ENCODE measurements at places on chromosomes 11 and 22. TPM values are rescaled to one million over a fixed set of nuclear protein-coding genes. Genes with fewer than 3 reads are reported as not detected.

DNA sequence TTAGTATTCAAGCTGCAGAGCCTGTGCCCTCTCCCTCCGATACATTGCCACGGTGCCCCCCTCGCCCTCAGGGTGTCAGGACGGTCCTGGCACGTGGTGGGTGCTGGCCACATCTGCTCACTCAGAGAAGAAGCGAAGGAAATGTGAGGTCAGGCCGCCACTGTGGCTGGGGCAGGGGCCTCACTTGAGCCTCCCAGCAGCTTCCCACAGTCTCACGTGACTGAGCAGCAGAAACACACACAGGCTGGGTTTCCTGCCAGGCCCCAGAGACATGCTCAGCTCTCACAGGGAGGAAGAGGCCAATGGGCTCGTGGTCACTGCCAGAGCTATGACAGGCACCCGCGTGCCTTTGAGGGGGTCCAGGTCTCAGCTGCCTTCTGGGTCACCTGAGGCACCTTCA lies 37.9 kb upstream of the PRR5 start:
- H3K27ac ChIP-seq: no peak overlapping the region
- no peaks in the 10 kb centered on the region for H3K36me3 ChIP-seq
- DNase-seq: no peak
- H3K4me1 ChIP-seq: peaks cover 2% of the 10 kb centered on the region
- H3K4me3 ChIP-seq: no peak overlapping the region

GRCh38 chr11:73126804-73127480 lies 15.2 kb downstream of the FCHSD2 start:
- peaks cover 13% of the 10 kb centered on the region for H3K4me1 ChIP-seq
- no peaks in the 10 kb centered on the region for H3K27me3 ChIP-seq
- H3K36me3 ChIP-seq: peaks cover 2% of the 10 kb centered on the region

DNA sequence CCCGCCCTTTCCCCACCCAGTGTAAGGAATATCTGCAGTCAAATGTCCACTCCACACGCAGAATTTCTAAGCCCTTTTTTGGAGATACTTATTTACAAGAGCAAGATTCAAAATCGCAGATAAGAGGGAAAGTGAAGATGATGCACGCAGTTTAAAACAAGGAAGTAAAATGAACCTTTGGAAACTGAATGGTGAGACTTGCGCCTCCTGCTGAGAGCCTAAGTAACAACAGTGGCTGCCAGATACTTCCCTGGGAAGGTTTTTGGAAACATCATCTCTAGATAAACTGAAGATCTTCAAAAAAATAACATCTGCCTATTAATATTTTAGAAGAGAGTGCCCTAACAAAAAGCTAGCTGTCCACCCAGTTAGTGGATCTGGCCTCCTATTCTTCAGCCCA lies 963.1 kb upstream of the FAT3 start:
- no peak for DNase-seq
- H3K4me1 ChIP-seq: no peaks in the 10 kb centered on the region
- H3K36me3 ChIP-seq: no peaks in the 10 kb centered on the region
- no peak overlapping the region for H3K4me3 ChIP-seq
- no peaks in the 10 kb centered on the region for H3K27me3 ChIP-seq

GRCh38 chr22:40560551-40560950 lies 76.0 kb downstream of the MRTFA start:
- DNase-seq: no peak
- H3K36me3 ChIP-seq: no peaks in the 10 kb centered on the region
- no peak overlapping the region for H3K4me3 ChIP-seq
- no peaks in the 10 kb centered on the region for H3K4me1 ChIP-seq

DNA sequence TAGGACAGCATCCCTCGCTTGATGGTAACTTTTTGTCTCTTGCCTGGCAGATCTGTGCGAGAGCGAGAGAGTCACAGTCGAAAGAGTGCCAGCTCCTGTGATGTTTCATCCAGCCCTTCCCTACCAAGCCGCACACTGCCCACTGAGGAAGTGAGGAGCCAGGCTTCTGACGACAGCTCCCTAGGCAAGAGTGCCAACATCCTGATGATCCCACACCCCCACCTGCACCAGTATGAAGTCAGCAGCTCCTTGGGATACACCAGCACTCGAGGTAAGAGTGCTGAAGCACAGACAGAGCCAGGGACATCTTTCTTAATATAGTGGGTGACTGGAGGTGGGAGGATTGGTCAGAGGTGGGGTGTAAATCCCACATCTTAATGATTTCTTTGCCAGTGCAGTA lies 61.1 kb downstream of the DEPDC5 start:
- no peak for DNase-seq
- no peak overlapping the region for H3K4me3 ChIP-seq
- no peak overlapping the region for H3K27ac ChIP-seq
- peaks cover 72% of the 10 kb centered on the region for H3K36me3 ChIP-seq
- no peaks in the 10 kb centered on the region for H3K27me3 ChIP-seq
- no peaks in the 10 kb centered on the region for H3K4me1 ChIP-seq

DNA sequence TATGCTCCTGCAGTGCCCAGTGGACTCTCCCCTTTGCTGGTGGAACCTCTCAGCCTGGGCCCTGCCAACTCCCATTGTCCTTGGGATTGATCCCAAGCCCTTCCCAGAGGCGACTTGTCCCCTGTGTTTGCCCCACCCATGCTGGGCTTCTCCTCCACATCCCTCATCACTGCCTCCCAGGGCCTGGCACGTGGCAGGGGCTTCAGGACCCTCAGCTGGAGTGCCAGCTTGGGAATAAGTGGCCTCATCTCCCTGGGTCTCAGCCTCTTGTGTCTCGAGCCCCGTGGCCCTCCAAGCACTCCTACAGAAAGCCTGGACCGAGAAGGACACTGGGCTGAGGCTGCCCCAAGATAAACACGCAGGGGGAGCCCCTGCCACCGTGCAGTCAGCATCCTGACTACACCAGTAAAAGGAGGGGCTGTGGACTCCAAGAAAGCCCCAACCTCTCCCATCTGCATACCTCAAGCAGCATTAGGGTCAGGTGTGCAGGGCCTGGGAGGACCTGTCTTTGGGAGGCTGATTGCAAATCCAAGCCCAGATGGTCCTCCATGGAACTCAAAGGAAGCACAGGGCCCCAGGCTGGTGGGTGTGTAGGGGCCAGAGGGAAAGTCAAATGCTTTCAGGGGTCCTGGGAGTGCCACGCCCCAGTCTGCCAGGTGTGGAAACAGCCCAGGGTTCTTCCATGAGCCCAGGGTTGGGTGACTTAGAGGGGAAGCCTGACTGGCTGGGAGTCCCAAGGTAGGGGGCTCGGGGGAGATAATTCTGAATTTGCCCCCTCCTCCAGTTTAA lies 9.5 kb upstream of the GNAZ start:
- no peak for DNase-seq
- no peak overlapping the region for H3K4me3 ChIP-seq
- no peaks in the 10 kb centered on the region for H3K4me1 ChIP-seq
- H3K27ac ChIP-seq: no peak overlapping the region
- H3K36me3 ChIP-seq: no peaks in the 10 kb centered on the region

DNA sequence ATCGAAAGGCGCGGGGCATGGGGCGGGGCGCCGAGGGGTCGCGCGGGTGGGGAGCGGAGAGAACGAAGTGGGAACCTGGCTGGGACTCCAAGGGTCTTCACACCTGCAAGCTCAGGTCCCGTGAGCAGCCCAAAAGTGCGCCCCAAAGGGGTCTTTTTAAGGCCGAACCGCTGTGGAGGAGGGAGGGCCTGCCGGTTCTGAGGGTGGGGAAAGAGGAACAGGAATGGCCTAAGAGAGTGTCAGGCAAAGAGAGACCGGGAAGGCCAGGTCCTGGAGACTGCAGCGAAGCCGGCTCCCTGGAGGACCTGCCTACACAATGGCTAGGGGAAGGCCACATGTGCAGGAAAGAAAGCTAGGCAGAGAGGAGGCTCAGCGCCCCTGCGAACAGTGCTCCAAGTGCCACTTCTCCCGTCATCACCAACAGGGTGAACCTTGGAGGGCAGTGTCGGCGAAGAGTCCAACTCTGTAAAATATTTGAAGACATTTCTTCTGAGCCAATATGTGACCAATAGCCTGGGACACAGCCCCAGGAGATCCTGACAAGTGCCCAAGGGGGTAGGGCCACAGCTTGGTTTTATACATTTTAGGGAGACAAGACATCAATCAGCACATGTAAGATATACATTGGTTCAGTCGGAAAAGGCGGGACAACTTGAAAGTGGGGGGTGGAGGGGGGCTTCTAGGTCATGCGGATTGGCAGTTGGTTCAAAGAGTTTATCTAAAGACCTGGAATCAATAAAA lies 710 bp upstream of the DGCR2 start:
- no peaks in the 10 kb centered on the region for H3K27me3 ChIP-seq
- no peak for DNase-seq
- no peaks in the 10 kb centered on the region for H3K36me3 ChIP-seq
- peak overlapping the region; percentile 89 for H3K4me3 ChIP-seq
- H3K27ac ChIP-seq: peak overlapping the region; percentile 82
- H3K4me1 ChIP-seq: peaks cover 43% of the 10 kb centered on the region

DNA sequence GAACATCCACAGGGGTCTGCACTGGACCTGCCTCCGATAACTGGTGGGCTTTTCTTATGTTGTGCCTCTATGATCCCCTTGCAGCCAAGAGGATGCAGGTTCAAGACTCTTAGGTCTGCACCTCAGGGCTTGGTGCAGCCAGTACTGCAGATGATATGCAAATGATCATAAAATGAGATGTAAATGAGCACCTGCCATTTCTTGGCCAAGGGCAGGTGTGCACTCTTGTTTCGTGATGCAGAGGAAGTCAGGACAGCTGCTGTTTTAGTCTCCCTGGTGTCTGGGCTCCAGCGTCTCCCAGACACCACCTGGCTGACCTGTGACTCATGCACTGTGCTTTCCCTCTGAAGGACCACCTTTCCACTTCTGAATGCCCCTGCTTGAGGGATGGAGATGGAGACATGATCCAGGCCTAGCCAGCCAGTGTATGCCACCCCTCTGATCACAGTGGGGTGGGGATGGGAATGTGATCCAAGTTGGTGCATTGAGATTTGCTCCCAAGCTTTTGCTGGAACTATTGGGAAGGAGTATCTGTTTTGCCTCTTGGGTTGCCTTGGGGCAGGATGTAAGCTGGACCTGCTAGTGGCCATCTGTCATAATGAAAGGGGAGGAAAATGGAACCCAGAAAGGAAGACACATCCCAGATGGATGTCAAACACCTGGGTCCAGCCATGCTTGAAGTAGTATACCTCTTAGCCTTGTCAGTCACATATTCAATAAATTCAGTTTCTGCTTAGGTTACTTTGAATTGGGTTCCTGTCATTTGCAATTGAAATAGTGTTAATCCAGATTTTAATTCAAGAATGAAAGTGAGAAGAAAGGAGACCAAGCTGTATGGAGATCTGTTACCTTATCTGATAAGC lies 3.3 kb upstream of the KCNJ11 start:
- no peak overlapping the region for H3K4me3 ChIP-seq
- no peak overlapping the region for H3K27ac ChIP-seq
- no peaks in the 10 kb centered on the region for H3K27me3 ChIP-seq
- DNase-seq: no peak
- H3K4me1 ChIP-seq: no peaks in the 10 kb centered on the region

DNA sequence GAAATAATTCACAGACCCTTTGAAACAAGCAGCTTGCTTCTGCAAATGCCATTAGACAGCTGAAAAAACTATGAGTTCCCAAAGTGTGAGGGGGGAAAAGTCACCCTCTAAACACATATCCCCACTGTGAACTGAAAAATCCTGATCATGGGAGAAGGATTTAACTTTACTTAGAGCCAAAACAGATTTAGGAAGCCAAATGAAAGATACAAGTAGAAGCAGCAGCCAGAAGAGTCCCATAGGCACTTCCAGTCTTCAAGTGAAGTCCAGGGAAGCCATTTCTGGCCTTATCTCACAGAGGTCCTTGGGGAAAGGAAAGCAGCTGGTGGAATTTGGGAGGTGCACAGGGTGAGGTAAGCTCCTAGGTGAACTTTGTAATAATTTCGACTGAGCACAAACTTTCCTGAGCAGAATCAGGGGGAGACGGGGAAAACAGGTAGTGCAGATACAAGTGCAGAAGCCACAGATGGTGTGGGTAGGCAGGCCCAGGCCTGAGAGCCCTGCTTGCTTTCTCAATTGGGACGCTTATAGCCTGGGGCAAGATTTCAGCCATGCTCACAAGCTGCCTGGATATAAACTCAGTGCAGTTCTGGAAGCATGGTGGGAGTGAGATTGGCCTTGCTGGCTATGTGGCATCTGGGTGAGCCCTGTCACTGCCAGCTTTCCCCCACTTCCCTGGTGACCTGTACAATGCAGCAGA lies 44.8 kb downstream of the GAS2 start:
- H3K4me1 ChIP-seq: no peaks in the 10 kb centered on the region
- no peak overlapping the region for H3K27ac ChIP-seq
- H3K4me3 ChIP-seq: no peak overlapping the region
- no peaks in the 10 kb centered on the region for H3K27me3 ChIP-seq
- DNase-seq: no peak
- no peaks in the 10 kb centered on the region for H3K36me3 ChIP-seq

GRCh38 chr22:46457502-46458488 lies 79.6 kb downstream of the CELSR1 start:
- H3K4me3 ChIP-seq: no peak overlapping the region
- no peaks in the 10 kb centered on the region for H3K36me3 ChIP-seq
- no peaks in the 10 kb centered on the region for H3K4me1 ChIP-seq

Gene PTH
- total RNA-seq: not detected

Gene TMEM179B
- total RNA-seq: 45.6 TPM

Gene SAA4
- not detected for total RNA-seq

Gene SMTNL1
- total RNA-seq: not detected

Gene NECTIN1
- total RNA-seq: 4.2 TPM

Gene FAM227A
- total RNA-seq: 1.9 TPM

Gene ATL3
- total RNA-seq: 192 TPM

Gene MMP13
- total RNA-seq: not detected

All from thoracic aorta (tissue), 2 donors.